ENCODE measurements at places on chromosomes 16 and 17.

DNA sequence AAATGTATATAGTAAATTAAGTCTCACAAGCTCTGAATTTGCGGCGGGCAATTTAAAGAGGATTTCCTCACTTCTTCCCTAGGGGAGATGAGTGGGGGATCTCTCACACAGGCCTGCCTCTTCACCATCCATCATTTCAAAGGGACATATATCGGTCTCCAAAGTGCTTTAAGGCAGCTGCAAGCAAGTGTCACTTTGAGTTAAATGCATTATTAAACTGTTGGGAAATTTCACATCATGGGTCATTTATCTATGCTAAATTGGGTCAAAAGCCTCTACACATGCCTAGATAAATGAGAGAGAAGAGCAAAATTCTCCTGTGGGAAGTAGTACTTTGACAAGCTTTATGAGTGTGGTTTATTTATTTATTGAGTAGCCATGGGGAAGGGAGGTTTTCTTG is 1106.1 kb upstream of the GOT2 start:
- no peak for DNase-seq

- no peak for DNase-seq
These were observed 2.9 kb upstream of the ATP2A1 start for GRCh38 chr16:28875134-28876018.

DNA sequence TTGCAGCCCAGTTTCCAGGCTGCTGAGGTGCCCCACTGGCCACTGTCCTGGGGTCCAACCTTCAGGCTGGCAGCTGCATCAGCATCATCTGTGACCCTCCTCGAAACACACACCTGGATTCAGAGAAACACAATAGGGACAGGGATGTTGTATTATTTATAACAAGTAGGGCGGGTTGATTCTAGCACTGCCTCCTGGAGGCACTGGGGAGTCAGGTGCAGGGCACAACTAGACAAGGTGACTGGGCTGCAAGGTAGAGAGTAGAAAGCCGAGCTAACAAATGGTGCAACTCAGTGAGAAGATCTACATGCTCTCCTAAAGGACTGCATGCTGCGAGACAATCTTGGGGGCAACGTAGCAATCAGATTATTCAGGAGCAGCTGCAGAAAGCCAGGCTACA is 317.3 kb downstream of the SLC39A11 start:
- DNase-seq: no peak

GRCh38 chr16:57071831-57072582 is 20.4 kb upstream of the CPNE2 start:
- no peak for DNase-seq

DNA sequence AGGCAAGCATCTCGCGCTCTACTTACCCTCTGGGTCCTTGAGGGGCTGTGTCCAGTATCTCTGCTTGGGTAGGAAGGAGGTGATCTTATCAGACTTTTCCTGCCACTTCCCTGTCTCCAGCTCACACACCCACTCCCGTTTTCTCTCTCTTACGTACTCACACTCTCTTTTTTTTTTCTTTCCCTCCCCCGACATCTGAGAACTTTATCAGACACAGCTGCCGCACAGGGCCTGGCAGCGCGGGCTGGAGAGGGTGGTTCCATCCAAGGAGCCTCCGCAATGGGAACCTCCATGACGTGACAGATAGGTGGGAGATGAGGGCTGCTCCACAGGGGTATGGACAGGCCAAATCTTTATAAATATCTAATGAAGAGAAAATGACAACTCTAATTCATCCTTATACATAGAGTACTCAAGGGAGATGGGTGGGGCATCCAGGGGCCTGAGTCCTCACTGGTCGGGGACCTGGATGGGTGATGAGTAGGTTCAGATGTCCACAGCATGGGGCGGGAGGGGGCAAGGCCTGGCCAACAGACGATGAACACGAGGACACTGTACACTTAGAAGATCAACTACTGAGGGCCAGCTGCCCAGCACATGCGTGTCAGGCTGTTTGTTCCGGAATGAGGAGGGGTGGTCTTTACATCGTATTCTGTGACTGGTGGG is 23.3 kb downstream of the MINK1 start:
- no peak for DNase-seq

DNA sequence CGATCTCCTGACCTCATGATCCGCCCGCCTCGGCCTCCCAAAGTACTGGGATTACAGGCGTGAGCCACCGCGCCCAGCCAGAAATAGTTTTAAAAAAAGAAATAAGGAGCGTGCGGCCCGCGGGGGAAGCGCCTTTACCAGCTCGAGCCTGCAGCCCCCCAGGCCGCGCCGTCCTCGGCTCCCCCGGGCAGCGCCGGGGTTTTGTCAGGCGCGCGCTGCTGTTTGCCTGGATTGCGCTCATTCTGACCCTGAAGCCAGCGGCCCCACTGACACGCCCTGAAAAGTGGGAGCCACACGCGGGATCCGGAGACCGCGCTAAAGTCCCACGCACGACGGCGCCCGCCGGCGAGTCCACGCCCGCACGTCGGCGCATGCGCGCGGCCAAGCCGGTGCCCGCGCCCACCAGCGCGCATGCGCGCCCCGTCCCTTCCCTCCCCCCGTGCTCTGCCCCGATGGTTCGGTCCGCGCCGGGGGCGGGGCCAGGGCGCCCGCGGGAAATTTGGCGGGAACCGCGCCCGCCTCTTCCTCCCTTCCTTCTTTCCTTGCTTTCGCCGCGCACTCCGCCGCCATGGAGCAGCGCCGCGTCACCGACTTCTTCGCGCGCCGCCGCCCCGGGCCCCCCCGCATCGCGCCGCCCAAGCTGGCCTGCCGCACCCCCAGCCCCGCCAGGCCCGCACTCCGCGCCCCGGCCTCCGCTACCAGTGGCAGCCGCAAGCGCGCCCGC is at the start of gene CDT1:
Gene CDT1, plus strand, starts transcription at position 526 of the 724 bp plus-strand sequence. Its CDS starts 43 bp downstream, at position 569.
- no peak for DNase-seq

DNA sequence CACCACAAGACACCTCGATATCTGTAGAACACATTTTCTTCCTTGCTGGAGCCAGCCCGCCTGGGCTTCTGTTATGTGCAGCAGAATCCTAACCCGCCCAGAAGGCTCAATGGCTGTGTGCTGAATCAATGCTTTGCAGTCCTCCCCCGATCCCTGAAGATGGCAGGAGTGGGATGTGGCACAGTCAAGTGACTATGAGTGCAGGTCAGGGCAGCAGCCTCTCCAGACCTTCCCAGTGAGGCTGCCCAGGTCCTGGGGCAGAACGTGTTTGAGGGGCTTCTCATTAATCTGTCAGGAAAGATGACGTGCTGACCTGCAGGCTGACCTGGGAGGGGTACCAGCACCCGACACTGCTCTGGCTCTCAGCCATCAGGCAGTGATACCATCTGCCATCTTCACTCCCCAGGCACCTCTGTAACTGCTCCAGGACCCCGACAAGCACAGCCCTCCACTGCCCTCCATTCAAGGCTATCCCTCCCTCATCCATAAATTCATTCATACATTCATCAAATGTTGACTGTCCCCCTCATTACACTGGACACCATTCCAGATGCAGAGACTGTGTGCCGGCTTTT is 35.2 kb downstream of the LRRC75A start:
- no peak for DNase-seq

GRCh38 chr17:1769822-1770477 is 8.1 kb downstream of the SERPINF1 start:
- DNase-seq: no peak

DNA sequence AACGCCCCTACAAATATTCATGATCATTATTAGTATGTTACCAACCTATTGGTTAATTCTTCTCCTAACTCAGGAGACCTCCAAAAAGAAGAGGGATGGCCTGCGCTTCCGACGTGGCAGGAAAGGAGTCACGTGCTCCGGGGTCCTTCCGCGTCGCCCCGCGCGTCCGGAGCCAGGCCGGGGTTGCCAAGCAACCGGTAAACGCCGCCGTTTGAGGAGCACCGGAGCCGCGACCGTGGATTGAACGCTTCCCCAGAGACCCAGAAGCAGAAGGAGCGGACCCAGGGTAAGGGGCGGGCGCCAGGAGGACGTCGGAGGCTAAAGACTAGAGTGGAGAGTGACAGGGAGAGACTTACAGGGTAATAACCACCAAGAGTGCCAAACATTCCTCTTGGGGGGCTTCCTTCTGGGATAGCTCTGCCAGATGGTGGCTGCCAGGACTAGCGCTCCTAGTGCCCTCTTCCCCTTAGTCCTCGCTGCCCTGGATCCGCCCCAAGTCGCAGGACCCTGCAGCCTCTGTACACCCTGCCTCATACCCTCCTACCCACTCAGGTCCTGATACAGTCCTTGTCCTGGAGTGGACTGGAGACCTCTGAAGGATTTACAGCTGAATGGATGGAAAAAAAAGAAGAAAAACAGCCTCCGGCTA is at the start of gene DNAI2:
Gene DNAI2, plus strand, starts transcription at position 175 of the 649 bp plus-strand sequence. CDS start 7,584 bp downstream, outside the sequence.
- no peak for DNase-seq

- DNase-seq: no peak
These were observed 30.3 kb downstream of the TMEM186 start for GRCh38 chr16:8767176-8767575.

DNA sequence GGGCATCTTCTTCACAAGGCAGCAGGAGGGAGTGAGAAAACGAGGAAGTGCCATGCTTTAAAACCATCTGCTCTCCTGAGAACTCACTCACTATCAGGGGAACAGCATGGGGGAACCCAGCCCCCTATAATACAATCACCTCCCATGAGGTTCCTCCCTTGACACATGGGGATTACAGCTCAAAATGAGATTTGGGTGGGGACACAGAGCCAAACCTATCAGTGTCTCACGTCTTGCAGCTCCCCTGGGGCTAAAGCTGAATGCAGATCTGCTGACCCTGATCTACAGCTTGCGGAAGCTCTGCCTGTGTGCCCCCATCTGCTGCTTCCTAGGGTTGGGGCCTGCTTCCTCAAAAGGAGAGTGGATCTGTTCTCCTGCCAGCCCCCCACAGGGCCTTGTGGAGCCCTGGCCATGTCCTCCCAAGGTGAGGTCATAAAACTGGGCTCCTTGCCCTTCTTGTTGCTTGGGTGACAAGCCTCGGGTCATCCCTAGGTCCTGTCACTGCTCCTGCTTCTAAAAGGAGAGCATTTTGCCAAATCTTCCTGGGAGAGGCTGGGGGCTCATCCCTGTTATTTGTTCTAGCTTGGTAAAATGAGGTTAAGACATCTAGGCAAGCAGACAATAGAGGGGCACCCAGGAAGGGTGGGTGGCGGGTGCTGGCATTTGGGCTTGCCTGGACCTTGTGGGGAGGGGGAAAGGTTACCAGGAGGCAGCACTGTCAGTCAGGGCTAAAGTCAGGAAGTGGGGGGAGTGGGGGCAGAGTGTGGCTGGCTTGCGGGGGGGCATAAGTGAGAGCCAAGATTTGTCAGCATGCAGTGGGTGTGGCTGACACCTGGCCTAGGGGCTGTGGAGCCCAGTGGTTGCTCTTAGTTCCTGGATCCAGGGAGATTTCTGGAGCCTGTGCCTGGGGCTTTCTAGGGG is 16.0 kb downstream of the KRT33A start:
- no peak for DNase-seq

DNA sequence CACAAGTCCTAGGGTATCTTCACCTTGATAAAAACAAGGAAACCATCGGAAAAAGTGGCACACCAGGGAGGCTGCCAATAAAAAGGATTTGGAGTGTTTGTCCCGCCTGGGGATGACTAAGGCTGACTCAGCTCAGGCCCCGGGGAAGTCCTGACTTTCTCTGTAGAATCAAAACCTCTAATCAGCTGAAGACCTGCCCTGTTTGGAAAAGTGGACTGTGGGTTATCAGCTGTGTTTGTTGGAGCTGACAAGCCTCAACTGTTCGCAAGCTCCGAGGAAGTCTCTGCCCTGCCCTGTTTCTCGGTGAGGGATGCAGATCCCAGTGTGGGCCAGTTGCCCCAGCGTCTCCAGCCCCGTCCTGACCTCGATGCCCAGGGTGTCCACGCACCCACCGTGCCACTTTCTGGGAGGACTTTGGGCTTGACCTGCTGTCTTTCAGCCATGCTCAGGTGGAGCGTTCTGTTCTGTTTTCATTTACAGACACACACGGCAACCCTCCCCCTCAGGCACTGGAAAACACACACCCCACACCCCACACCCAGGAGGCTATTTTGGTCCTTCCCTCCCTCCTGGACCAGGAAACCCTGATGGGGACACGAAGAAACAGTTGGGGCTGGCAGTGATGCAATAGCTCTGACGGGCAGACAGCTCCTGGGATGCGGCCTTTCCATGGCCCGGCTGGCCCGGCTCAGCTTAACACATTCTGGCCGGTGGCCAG is 27.6 kb upstream of the PITPNA start:
- no peak for DNase-seq

GRCh38 chr16:87150681-87151280 is 166.4 kb downstream of the C16orf95 start:
- DNase-seq: no peak

DNA sequence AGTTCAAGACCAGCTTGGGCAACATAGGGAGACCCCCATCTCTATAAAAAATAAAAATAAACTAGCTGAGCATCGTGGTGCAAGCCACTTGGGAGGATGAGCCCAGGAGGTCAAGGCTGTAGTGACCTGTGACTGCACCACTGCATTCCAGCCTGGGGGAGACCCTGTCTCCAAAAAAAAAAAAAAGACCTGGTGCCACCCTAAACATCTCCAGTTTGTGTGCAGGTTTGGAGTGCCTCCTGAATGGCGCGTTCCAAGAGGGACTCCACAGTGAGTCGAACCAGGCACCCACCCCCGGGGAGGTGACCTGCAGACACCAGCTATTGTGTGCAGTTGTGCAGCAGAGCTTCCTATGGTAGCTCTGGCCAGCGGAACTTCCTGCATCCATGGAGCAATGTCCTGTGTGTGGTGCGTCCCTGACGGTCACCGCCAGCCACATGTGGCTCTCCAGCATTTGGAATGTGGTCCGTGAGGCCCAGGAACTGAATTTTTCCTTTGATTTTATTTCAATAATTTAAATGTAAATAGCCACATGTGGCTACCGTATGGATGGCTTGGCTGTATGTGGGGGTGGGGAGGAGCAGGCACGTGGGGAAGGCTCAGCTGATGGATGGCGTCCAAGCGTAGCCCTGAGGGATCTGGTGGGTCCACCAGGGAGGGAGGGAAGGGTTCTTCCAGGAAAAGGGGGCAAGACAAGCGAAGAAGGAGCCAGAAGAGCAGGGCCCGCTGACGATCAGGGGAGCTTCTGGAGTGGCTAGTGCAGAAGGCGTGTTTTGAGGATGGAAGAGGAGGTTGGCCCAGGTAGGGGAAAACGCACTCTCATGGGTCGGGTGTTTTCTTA is 107.1 kb upstream of the GSE1 start:
- DNase-seq: no peak

GRCh38 chr17:35892091-35893035 is 12.2 kb upstream of the CCL5 start:
- DNase-seq: no peak

- DNase-seq: peak; percentile 44
These were observed 86.0 kb upstream of the KIF2B start for GRCh38 chr17:53736516-53737240.

GRCh38 chr17:59863616-59864015 is 29.1 kb downstream of the TUBD1 start:
- DNase-seq: no peak

- no peak for DNase-seq
These were observed 47.7 kb upstream of the DOC2B start for GRCh38 chr17:228951-229708.

GRCh38 chr17:78568494-78569115 is 8.6 kb downstream of the DNAH17 start:
- DNase-seq: no peak

GRCh38 chr17:44906010-44906646 is 6.9 kb upstream of the EFTUD2 start:
- no peak for DNase-seq
